ENCODE measurements at places on chromosomes 4 and X.

DNA sequence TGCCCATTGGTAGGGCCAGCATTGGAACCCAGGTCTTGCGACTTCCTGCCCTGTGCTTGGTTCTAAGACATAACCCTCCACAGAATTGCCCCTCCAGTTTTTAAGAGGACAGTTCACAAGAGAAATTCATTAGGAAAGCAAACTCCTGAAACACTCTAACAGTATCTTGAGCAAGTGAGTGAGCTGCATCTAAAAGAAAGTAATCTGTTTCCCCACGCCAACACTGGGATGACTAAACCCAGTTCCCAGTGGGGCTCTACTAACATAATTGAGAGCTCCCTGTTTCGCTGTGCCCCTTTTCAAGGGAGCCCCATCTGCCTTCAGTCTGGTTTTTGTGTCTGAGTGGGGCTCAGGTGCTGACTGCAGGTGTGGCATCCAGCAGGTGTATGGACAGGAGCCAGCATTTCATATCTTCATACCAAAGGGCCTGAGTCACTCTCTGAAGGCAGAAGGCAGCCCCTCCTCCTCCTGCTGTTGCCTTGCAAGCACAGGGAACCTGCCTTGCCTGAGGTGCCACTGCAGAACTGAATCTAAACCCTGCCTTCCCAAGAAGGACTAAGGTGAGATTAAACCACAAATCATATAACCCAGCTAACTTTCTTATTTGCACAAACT lies 8.0 kb downstream of the AMOT start:
- no peak for DNase-seq

GRCh38 chr4:23999714-24000469 lies 110.0 kb upstream of the PPARGC1A start:
- no peak for DNase-seq

GRCh38 chr4:42513748-42514492 lies 116.6 kb downstream of the SHISA3 start:
- no peak for DNase-seq

GRCh38 chr4:167452922-167453430 lies 218.7 kb upstream of the SPOCK3 start:
- DNase-seq, result peak; percentile 29

GRCh38 chr4:3074846-3075651 lies 568 bp downstream of the HTT start:
- DNase-seq, result peak; percentile 83

DNA sequence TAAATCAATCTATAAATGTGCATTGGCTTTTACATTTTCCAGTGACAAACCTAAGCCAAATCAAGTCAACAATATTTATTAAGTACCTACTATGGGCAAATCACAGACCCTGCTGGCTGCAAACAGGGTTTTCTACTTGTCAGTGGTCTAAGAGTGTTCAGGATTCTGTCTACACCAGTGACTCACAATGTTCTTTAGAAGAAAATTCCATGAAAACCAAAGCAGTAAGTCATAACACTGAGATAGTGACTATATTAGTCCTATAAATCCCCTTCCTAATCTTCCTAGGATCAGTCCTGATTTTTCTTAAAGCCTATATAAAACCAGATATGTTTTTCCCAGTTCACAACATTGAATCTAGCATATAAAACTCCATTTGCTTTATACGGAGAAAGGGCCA lies 69.7 kb downstream of the PPP3CA start:
- no peak for DNase-seq

GRCh38 chr4:44165938-44166337 lies 282.7 kb downstream of the KCTD8 start:
- DNase-seq, result no peak

DNA sequence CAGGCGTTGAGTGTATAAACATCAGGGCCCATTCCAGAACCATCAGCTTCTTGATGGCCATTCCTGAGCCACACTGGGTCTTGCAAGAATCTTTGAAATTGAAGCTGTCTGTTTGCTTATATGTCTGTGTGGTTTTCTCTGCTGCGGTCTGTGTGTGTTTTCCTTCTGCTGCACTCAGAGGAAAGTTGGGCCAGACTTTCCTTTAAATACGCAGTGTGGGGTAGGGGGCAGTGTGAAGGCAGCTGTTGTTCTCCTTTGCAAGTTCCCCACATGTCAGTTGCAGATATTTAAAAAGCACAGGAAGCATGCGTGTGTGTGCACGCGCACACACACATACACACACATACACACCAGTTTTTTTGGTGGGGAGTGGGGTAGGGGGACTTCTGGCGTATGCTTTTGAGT lies 32.1 kb downstream of the CCKAR start:
- DNase-seq, result peak; percentile 62

DNA sequence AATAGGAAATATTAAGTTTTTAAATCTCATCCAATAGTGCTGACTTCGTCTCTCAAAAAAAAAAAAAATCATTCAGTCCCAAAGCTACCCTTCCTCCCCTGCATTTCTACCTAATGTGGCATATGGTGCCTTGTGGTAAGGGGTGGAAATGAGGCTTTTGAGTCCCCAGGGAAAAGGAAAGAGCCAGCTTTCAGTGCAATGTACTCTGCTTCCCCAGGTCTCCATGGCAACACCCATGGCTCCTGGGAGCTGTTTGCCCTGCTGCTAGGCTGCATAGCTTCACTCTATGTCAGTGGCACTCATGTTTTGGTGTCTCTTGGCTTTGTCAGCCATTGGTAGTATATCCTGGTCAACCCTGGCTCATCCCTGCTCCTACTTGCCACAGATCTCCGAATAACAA lies 175.9 kb downstream of the SLC39A8 start:
- peak; percentile 79 for DNase-seq

GRCh38 chrX:9482408-9482807 lies 17.6 kb downstream of the TBL1X start:
- DNase-seq, result no peak

DNA sequence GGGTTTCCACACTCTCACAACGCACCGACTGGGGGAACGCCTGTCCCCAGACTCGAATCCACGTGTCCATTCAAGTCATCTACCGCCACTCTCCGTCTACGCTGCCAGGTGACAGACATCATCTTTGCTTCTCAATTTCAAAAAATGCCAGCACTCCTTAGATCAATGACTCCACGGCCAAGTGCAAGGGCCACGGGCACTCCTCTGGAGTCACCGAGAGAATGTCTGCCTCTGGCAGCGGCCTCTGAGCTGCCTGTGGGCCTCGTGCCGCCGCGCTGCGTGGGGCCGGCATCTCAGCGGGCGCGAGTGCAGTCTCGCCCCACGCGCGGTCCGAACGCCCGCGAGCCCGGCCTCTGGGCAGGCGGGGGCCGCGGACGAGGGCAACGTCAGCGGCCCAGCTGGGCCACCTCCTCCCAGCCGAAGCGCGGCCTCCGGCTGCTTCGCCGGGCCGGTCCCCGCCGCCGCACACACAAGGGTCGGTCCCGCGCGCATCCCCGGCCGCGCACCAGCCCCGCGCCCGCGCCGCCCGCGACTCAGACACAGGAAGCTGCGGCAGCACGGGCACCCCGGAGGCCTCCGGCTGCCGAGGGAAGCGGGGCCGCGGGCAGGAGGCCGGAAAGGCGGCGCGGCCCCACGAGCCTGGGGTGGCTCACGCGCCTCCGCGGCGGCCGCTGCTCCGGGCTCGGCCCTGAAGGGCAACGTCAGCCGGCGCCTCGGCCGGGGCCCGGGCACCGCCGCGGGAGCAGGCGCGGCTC lies 450 bp downstream of the ACSL1 start:
- DNase-seq, result peak; percentile 24

GRCh38 chr4:101284546-101284945 lies 62.8 kb downstream of the PPP3CA start:
- no peak for DNase-seq

- no peak for DNase-seq
Measured at GRCh38 chr4:184978211-184978610, 40.1 kb upstream of the HELT start.

- peak; percentile 25 for DNase-seq
Measured at GRCh38 chr4:37389967-37390580, 145.5 kb downstream of the NWD2 start.

DNA sequence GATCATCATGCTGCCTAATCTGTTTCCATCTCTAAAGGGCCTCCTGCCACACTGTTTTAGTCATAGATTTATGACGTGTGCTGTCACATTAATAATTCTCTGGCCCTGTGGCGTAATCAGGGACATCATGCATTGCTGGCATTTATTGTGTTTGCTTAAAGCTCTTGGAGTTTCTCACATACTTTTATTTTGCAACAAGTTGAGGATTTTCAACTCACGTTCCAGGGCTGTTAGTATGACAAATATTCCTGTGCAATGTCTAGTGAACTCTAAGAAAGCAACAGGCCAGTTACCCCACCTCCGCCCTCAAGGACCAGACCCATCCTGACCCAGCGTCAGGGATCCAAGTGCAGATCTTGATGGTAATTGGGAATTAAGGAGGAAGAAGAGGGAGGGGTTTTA lies 7.8 kb upstream of the PIGA start:
- no peak for DNase-seq

- no peak for DNase-seq
Measured at GRCh38 chrX:48935301-48935670, 16.5 kb upstream of the PIM2 start.

GRCh38 chr4:38069271-38069760 lies 109.1 kb downstream of the PTTG2 start:
- DNase-seq, result no peak

DNA sequence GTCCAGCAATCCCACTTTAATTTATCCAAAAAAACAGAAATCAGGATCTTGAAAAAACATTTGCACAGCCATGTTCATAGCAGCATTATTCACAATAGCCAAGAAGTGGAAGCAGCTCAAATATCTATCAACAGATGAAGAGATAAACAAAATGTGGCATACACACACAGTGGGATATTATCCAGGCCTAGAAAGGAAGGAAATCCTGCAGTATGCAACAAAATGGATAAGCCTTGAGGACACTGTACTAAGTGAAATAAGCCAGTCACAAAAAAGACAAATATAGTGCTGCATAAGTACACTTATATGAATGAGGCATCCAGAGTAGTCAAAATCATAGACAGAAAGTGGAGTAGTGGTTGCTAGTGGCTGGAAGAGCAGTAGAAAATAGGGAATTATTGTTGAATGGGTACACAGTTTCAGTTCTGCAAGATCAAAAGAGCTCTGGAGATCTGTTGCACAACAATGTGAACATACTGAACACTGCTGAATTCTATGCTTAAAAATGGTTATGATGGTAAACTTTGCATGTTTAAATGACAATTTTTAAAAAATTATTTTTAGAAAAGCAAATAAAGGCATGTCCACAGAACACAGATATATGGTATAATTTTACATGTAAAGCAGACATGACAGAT lies 25.6 kb downstream of the CHM start:
- DNase-seq, result no peak

GRCh38 chr4:125550769-125551168 lies 236.0 kb downstream of the FAT4 start:
- no peak for DNase-seq

- DNase-seq, result no peak
Measured at GRCh38 chr4:147037069-147037468, 91.4 kb upstream of the TTC29 start.

DNA sequence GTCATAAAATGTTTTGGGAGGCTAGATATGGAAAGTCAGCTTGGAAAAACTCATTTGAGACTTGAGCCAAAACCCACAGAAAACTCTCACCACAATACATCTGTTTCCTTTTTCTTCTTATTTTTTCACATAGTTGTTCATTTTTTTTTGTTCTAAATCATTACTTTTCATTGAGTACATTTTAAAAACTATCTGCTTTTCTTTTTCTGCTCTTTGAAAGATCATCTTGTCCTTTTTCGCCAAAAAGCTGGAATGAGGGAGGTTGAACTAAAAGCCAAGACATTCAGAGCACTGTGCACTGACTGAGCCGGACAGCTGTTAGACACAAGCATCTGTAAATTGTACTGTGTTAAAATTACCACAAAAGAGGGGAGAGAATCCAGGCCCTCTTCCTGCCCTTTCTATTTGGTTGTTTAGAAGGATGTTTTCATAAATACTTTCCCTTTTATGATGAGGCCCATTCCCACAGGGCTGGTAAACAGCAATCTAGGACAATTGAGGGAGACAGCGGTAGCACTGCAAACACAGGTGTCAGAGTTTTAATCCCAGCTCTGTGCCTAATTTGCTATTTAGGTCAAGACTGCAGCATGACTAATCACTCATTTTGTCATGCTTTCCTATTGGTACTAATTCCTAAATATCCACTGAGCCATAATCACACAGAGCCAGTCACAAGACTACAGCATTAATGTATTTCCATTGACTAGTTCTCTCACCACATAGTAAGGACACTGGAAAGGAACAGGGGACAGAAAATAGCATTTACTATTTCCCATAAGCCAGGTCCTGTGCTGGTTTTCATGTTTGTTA lies 7.3 kb upstream of the RNF150 start:
- peak; percentile 97 for DNase-seq

DNA sequence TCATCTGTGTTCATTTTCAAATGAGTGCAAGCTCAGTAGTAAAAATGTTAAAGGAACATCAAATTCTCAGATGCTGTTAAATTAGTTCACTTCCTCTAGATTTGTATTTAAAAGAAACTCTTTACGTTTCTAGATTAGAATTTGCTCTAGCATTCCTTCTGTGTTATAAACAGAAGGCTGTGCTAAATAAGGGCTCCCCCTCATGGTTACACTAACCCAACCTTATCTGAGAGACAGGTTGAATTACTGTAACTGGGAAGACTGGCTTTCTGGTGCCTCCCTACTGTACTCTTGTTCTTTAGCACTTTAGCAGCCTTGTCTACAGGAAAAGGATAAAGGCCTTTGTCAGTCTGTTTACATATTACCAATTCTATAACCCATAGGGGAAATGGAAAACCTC lies 56.8 kb downstream of the RXFP1 start:
- no peak for DNase-seq

GRCh38 chrX:13090339-13091110 lies 46.1 kb upstream of the FAM9C start:
- peak; percentile 65 for DNase-seq

DNA sequence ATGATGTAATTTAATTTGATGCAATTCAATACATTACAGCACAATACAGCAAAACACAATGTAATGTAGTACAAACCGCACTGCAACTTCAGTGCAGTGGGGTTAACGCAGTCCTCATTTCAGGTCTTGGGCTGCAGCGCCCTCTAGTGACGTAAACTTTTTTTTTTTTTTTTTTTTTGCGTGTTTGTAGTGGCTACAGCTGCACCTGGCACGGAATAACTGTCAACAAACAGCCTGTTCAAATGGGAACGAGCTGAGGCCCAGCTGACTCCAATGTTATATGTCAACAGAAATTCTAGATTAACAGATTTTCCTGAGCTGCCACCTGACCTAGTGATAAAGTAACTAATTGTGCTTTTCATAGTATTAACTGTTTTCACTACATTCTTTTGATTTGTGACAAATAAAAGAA lies 33.5 kb upstream of the RASSF6 start:
- peak; percentile 54 for DNase-seq

DNA sequence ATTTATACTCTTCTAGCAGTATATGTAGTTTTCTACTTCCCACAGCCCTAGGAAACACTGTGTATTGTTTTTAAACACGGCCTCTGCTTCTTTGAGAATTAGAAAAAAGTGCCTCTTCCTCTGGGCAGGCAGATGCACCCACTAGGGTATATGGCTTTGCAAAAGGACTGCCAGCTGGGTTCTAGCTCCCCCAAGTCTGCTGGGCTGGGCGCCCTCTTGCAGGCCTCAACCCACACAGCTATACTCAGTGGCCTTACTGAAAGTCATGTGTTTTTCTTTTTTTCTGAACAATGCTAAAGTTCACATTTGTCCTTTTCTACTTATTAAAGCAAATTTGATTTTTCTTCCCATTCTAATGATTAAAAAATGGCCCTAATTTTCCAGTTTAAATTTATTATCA lies 35.5 kb upstream of the BMPR1B start:
- DNase-seq, result no peak

All from SJCRH30 (cell line).